IMR-90 (cell line): ENCODE measurements at places on chromosomes 4 and X. TPM values are rescaled to one million over a fixed set of nuclear protein-coding genes. Genes with fewer than 3 reads are reported as not detected.
A peak's percentile ranks its signal among the peaks of the same experiment; 100 is the strongest.

DNA sequence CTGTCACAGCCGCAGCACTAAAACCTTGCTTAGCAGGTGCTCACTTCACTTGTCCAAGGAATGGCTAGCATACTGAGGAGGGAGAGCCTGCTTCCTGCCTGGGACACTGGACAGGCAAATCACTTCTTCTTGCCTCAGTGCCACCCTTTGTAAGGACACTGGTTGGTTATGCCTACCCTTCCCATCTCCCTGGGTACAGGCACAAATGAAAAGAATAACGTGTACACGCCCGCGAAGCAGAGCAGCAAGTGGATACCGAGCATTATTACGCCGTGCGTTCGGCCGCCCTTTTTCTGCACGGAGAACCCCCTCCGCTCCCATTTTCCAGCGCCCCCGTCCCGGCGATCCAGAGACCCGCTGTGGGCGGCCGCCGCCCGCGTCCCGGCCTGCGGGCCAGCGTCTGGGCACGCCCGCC, 338 bp upstream of the KLHL2 start:
- peaks cover 4% of the 10 kb centered on the region; the same call in 1 of the 2 replicates for H3K4me1 ChIP-seq
- H3K27ac ChIP-seq = peak overlapping the region; percentile 3; the same call in 1 of the 2 replicates
- no peaks in the 10 kb centered on the region for H3K36me3 ChIP-seq
- H3K4me3 ChIP-seq = peak overlapping the region; percentile 74

- H3K4me1 ChIP-seq = no peaks in the 10 kb centered on the region
- H3K4me3 ChIP-seq = no peak overlapping the region
- no peak overlapping the region for H3K27ac ChIP-seq
- no peak for DNase-seq
- no peaks in the 10 kb centered on the region for H3K36me3 ChIP-seq
Measured at GRCh38 chrX:27987862-27988646, 6.8 kb upstream of the DCAF8L1 start.

DNA sequence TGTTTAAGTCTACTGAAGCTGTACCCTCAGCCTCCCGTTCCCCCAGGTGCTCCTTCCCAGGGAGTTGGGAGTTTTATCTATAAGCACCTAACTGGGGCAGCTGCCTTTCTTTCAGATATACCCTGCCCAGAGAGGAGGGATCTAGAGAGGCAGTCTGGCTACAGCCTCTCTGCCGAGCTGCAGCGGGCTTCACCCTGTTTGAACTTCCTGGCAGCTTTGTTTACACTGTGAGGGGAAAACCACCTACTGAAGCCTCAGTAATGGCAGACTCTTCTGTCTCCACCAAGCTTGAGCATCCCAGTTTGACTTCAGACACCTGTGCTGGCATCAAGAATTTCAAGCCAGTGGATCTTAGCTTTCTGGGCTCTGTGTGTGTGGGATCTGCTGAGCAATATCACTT, 122.5 kb downstream of the MAGEE1 start:
- no peak for DNase-seq
- H3K4me1 ChIP-seq = no peaks in the 10 kb centered on the region
- no peaks in the 10 kb centered on the region for H3K27me3 ChIP-seq
- H3K27ac ChIP-seq = no peak overlapping the region
- H3K4me3 ChIP-seq = no peak overlapping the region

DNA sequence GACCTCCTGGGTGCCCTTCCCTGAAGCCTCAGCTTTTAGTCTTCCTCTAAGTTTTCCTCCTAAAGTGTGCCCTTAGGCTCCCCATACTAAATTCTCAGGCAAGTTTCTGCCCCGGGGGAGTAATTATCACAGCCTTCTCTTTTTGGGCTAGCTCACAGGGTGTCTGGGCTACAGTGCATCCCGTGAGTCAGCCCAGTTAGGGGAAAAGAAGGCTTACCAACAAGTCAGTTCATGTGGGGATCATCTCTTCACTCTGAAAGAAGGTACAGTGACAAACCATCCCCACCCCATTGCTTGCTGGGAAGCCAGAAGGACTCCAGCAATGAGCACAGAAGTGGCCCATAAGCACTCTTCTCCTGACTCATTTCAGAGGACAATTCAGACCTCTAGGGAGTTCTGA, 134.7 kb upstream of the FAM9C start:
- no peaks in the 10 kb centered on the region for H3K4me1 ChIP-seq
- no peaks in the 10 kb centered on the region for H3K27me3 ChIP-seq
- no peak overlapping the region for H3K4me3 ChIP-seq
- H3K36me3 ChIP-seq = no peaks in the 10 kb centered on the region

GRCh38 chrX:135273162-135273561, 21.3 kb downstream of the ETDA start:
- no peaks in the 10 kb centered on the region for H3K4me1 ChIP-seq
- H3K27ac ChIP-seq = no peak overlapping the region
- H3K27me3 ChIP-seq = no peaks in the 10 kb centered on the region

GRCh38 chr4:8708401-8709021, 115.9 kb downstream of the CPZ start:
- H3K36me3 ChIP-seq = no peaks in the 10 kb centered on the region
- no peaks in the 10 kb centered on the region for H3K4me1 ChIP-seq
- H3K27me3 ChIP-seq = no peaks in the 10 kb centered on the region
- no peak for DNase-seq
- no peak overlapping the region for H3K27ac ChIP-seq

DNA sequence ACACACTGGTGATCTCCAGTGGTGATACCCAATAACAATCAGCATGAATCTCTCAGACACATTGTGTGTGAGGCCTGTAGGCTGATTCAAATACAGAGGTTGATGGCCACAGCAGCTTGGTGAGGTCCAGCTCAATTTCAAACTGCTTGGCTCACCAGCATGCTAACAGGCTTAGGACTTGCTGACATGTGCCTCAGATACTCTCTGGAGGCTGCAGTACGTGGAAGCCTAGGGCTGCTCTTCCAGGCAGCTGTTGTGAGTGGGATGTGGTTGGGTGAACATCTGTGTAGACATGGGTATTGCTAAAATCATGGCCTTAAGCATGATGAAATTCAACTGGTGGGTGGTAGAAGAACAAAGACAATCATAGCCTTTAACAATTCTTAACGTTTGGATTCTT, 4.3 kb downstream of the CXCL9 start:
- DNase-seq = no peak
- H3K4me3 ChIP-seq = no peak overlapping the region
- no peaks in the 10 kb centered on the region for H3K36me3 ChIP-seq

ASMT gene
- total RNA-seq = not detected in 2 replicates

STOX2 gene
- 4.4 and 5.4 TPM in 2 replicates for total RNA-seq

OTUD5 gene
- total RNA-seq = 30.6 and 31.7 TPM in 2 replicates

DNA sequence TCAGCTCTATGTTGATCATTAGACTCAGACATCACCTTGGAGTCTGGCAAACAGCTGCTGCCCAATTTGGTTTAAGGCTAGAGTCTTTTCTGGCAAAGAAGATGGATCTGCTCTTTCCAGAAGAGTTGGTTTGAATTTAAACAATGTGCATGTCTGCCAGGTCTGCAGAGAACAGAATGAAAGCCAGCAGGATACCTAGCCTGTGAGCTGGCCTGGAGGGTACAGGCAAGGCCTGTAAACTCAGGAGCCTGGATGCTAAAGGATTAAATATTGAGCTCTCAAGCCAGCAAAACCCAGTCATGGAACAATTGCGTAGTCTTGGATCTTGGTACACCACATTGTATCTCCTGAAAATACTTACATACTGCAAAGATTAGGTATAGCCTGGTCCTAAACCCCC, 15.6 kb upstream of the PDLIM3 start:
- H3K4me1 ChIP-seq = no peaks in the 10 kb centered on the region
- H3K27ac ChIP-seq = no peak overlapping the region
- no peaks in the 10 kb centered on the region for H3K36me3 ChIP-seq
- H3K4me3 ChIP-seq = no peak overlapping the region

GRCh38 chrX:44011506-44011905, 38.3 kb upstream of the NDP start:
- H3K27me3 ChIP-seq = no peaks in the 10 kb centered on the region
- H3K4me1 ChIP-seq = no peaks in the 10 kb centered on the region
- H3K4me3 ChIP-seq = no peak overlapping the region

GRCh38 chr4:185011408-185011807, 6.9 kb upstream of the HELT start:
- H3K36me3 ChIP-seq = no peaks in the 10 kb centered on the region
- H3K27me3 ChIP-seq = peaks cover 64% of the 10 kb centered on the region
- no peak overlapping the region for H3K27ac ChIP-seq
- DNase-seq = no peak
- H3K4me1 ChIP-seq = no peaks in the 10 kb centered on the region

GRCh38 chr4:182978152-182978827, 61.1 kb upstream of the DCTD start:
- no peaks in the 10 kb centered on the region for H3K36me3 ChIP-seq
- H3K4me3 ChIP-seq = no peak overlapping the region
- no peak overlapping the region for H3K27ac ChIP-seq

DNA sequence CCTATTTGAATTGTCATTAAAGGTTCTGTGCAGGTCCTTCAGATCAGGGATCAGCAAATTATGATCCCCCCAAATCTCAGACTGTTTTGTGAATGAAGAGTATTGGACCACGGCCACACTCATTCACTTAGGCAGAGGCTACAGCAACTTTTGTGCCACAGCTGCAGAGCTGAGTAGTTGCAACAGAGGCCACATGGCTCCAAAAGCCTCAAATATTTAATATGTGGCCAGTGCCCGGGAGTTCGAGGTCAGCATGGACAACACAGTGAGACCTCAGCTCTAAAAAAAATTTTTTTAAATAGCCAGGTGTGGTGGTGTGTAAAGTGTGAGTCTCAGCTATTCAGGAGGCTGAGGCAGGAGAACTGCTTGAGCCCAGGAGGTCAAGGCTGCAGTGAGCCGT, 100.7 kb downstream of the NSUN7 start:
- H3K27ac ChIP-seq = no peak overlapping the region
- H3K4me1 ChIP-seq = no peaks in the 10 kb centered on the region
- H3K27me3 ChIP-seq = no peaks in the 10 kb centered on the region
- DNase-seq = no peak
- peaks cover 2% of the 10 kb centered on the region; the same call in 1 of the 2 replicates for H3K36me3 ChIP-seq

GRCh38 chrX:107117993-107118321, 665 bp downstream of the RBM41 start:
- peak overlapping the region; percentile 87 for H3K27ac ChIP-seq
- peaks cover 3% of the 10 kb centered on the region for H3K27me3 ChIP-seq
- no peak for DNase-seq
- H3K4me1 ChIP-seq = no peaks in the 10 kb centered on the region; the same call in 1 of the 2 replicates
- peak overlapping the region; percentile 68 for H3K4me3 ChIP-seq
- H3K36me3 ChIP-seq = peaks cover 4% of the 10 kb centered on the region

CFAP99 gene
- not detected in 2 replicates for total RNA-seq

DKK2 gene
- 0.72 and 0.83 TPM in 2 replicates for total RNA-seq

DNA sequence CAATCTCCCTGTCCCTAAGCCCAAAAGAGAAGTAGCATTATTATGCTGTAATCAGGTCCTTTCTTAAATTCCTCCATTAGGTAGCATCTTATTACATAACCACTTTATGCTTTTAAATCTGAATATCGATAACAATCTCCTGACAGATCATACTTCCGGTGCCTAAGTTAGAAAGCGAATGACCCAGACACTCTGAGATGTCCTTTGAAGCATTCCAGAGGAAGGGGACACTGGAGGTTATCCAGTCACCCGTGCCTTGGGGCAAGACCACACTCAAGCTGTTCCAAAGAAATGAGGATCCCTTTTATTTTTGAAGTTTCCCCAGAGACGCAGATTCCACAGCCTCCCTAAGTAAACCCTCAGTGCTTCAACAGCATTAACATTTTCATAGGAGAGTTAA, 125.7 kb downstream of the PALLD start:
- no peaks in the 10 kb centered on the region for H3K36me3 ChIP-seq
- no peaks in the 10 kb centered on the region for H3K27me3 ChIP-seq
- DNase-seq = no peak
- H3K27ac ChIP-seq = peak overlapping the region; percentile 48; the same call in 1 of the 2 replicates
- H3K4me3 ChIP-seq = no peak overlapping the region

DNA sequence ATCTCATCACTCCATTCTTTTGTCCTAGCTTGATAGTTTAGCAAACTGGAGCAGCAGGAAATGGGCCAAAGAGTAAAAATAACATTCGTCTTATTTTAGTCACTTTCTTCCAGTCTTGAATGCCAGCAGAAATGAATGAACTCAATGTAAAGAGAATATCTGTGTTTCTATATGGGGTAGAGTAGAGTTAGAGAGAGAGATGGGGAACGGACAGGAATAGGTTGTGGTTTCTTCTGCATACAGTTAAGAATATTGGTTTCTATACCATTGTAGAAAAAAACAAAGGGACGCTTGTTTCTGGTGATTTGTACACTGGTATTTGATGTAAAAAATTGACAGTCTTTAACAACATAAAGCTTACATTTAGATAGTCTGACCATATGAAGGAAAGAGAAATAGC, 8.9 kb downstream of the GPR174 start:
- H3K27me3 ChIP-seq = no peaks in the 10 kb centered on the region
- H3K4me1 ChIP-seq = no peaks in the 10 kb centered on the region
- no peak overlapping the region for H3K27ac ChIP-seq
- DNase-seq = no peak
- no peak overlapping the region for H3K4me3 ChIP-seq

DNA sequence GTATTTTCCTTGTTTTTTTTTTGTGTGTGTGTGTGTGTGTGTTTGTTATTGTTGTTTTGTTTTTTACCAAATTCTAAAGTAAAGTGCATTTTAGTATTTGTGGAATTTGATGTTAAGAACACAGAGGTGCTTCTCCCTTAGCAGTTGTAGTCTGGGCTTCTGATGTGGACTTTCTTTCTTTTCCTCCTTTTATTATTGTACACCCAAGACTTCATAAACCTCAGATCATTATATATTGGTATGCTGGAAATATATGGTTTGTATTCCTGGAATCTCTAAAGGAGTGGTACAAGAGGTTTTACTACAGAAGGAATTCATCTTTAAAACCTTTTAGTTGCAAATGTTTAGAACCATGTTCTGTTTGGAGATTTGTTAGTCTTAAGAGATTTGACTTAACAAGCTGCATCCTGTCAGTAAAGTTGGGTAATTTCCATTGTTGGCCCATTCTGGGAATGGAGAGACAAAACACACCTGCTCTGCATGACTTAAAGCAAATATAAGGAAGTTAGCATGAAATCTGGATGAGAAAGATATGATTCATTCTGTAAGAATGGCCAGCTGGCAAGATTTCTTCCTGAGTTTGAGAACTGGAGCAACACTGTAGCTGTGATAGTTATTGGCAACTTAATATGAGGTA, 64.0 kb downstream of the SMAD1 start:
- peaks cover 15% of the 10 kb centered on the region for H3K36me3 ChIP-seq
- H3K27ac ChIP-seq = peak overlapping the region; percentile 58; the same call in 1 of the 2 replicates
- H3K4me1 ChIP-seq = peaks cover 14% of the 10 kb centered on the region
- DNase-seq = peak; percentile 98
- H3K27me3 ChIP-seq = no peaks in the 10 kb centered on the region

MUC7 gene
- not detected in 2 replicates for total RNA-seq

ELOVL6 gene
- total RNA-seq = 17.5 and 19.0 TPM in 2 replicates

GRCh38 chr4:138242834-138243156, 646 bp upstream of the SLC7A11 start:
- H3K27ac ChIP-seq = peak overlapping the region; percentile 88; the same call in 1 of the 2 replicates
- H3K4me3 ChIP-seq = peak overlapping the region; percentile 75
- DNase-seq = no peak
- H3K4me1 ChIP-seq = peaks cover 4% of the 10 kb centered on the region; the same call in 1 of the 2 replicates
- no peaks in the 10 kb centered on the region for H3K36me3 ChIP-seq
